Activated CD8-positive, alpha-beta memory T cell treated with anti-CD3 and anti-CD28 coated beads for 48 hours (primary cell): ENCODE measurements at places on chromosomes 4 and X.
A peak's percentile ranks its signal among the peaks of the same experiment; 100 is the strongest.

DNA sequence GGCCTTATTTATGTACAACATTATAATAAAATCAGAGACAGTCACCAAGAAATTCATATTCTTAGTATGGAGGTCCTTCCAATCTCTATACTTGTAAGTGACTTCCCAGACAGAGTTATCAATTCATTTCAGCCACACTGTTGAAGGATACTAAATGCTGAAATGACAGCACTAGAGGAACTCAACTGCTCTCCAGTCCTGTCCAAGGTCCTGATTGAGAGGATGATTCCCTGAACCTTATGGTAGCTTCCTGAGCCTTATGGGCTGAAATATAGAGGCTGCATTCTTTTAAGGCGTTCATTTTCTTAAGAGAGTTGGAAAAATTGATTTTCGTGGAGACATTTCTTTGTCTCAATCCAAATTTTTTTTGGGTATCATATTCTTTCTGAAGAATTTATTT lies 205.9 kb downstream of the TLL1 start:
- DNase-seq, result no peak

- no peak for DNase-seq
These were observed 3.7 kb upstream of the OSTC start for GRCh38 chr4:108646706-108647105.

GRCh38 chr4:170227928-170228327 lies 138.2 kb upstream of the AADAT start:
- no peak for DNase-seq

DNA sequence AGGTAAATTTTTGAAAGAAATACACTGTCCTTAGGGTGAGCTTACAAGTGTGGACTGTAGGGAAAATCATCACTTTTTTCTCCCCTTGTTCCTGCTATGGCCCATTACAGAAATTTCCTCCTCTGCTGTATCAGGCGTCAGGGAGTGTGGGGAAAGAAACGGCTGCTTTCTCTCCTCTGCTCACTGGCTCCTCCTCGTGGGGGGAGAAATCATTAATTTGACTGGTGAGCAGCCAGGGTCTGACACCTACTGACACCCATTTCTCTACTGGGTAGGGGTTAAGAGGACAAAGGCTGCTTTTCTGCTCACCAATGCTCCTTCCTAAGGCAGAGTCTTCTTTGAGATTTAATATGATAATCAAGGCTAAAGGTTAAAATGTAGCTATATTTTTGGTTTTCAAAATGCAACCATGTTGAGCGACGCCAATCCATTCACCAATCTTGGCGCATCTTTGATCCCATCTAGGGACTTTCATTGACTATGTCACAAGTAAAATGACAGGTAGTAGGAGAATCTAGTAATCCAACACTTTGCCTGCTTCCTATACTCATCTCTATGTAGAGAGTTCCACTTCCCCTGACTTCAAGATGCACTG lies 25.1 kb downstream of the SETD7 start:
- no peak for DNase-seq

- no peak for DNase-seq
These were observed 92.0 kb downstream of the PRKX start for GRCh38 chrX:3621414-3621813.

GRCh38 chr4:743463-744211 lies 38.0 kb downstream of the PCGF3 start:
- DNase-seq, result no peak

DNA sequence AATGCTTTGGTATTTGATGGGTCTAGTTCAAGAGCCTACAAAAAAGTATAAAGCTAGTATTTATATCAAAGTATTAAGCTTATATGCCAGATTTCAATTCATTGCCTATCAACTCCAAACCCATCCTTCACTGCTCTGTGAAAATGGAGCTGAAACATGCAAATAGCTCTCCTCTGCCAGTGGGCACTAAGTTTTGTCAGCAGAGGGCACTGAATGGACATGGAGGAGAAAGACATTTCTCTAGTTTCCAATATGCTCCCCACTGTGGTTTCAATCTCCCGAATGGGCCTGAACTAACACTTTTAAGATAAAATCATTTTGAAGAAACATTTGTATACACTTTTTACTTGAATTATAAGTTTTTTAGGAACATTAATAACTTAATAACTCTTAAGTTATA lies 12.4 kb downstream of the PPID start:
- no peak for DNase-seq

DNA sequence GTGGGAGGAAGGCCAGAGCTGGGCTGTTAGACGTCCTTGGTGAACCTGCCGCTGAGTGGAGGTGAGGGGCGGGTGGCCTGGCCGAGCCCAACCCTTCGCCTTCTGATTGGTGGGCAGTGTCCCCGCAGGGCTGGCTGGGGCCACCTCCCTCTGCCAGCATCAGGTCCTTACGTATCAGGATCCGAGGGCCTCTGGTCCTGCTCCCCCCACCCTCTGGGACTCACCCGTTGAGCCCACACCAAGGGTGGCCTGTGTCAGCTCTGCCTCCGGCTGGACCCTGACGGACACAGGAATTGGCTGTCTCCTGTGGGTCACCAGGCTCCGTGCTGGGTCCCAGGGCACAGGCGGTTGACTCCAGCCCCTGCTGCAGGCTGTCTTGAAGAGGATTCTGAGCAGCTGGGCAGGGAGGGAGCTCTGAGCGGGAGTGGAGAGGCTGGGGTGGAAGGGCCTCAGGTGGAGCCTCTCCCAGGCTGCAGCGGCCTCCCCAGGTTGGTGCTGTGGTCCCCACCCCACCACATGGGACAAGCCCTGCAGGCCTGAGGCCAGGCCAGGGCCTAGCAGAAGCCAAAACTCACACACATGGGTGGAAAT lies 58.4 kb upstream of the NKX1-1 start:
- no peak for DNase-seq

DNA sequence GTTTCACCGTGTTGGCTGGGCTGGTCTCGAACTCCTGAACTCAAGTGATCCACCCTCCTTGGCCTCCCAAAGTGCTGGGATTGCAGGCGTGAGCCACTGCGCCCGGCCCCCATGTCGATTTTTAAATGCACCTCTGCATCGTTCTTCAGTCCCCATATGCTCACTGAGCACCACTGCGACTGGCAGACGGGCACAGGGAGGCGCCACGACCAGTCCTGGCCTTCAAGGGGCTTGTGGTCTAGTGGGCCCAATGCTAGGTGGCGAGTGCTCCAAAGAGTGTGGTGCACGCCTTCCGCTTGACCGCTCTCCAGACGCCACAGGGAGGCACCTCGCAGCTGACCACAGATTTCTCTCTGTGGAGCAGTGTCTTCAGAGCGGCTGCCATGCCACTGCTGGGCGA lies 11.7 kb upstream of the MSANTD1 start:
- DNase-seq, result no peak

GRCh38 chrX:57232658-57233360 lies 53.7 kb upstream of the FAAH2 start:
- DNase-seq, result no peak

DNA sequence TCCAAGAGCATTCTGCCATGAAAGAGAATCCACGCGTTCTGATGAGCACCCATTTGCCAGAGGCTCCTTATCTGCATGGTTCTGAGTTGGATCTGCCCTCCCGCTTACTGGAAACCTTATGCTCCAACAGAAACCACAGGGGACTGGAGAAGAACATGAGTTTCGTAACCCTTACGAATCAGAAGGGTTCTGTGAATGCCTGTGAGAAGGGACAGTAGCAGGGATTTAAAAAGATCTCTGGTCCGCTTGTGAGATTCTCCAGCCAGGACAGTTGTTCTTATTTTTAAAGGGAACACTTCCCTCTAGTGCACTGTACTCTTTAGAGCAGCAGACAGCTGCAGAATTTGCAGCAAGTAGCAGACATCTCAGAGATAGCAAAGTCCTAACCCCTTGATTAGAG lies 22.5 kb upstream of the CENPU start:
- no peak for DNase-seq

- peak; percentile 21 for DNase-seq
These were observed at the start of the genes DHRSX and ZBED1 for GRCh38 chrX:2500803-2501558. Gene DHRSX (minus strand): TSS chrX:2500976. CDS start chrX:2500925, 51 bp downstream. Gene ZBED1 (minus strand): TSS chrX:2500976. CDS start chrX:2490719, 10,257 bp downstream.

DNA sequence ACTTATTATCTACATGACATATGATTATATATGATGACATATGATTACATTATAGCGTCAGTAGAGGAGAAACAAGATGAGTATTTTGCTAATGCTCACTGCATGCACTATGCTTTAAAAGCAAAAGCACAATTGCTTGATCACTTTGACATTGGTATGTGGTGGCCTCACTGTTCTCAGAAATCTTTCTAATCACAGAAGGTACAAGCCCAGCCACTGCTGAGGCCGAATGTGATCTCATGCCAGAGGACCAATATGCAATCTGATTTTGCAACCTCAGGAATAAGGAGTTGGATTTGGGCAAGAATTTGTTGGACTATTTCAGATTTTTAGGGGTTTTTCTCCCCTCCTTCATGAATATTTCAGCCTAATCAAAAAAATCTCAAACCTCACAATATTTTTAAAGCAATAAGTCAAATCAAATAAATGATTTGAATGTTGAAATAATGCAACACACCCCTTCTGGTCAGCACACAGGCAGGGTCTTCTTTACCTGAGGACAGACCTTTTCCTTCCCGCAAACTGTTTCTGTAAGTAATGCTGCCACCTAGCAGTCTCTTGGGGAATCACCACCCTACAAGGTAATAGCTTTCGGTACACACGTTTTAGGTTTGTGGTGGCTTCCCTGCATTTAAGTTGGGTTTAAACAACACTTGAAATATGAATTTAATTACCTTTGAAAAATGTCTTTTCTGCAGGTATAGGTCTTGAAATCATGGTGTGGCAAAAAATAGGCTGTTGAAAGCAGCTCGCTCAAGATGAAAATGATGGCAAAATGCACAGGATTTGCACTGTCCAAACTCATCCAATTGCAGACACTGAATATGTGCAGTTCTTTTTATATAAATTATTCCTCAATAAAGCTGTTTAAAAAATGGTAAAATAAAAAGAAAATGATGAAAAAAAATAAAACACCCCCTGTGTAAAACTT lies 4.8 kb upstream of the CXCL13 start:
- DNase-seq, result no peak

- no peak for DNase-seq
These were observed 283.2 kb downstream of the DCHS2 start for GRCh38 chr4:154208424-154208823.

GRCh38 chr4:120316416-120316815 lies 249.8 kb upstream of the MAD2L1 start:
- no peak for DNase-seq

- no peak for DNase-seq
These were observed 110.4 kb downstream of the NHS start for GRCh38 chrX:17485391-17485790.

DNA sequence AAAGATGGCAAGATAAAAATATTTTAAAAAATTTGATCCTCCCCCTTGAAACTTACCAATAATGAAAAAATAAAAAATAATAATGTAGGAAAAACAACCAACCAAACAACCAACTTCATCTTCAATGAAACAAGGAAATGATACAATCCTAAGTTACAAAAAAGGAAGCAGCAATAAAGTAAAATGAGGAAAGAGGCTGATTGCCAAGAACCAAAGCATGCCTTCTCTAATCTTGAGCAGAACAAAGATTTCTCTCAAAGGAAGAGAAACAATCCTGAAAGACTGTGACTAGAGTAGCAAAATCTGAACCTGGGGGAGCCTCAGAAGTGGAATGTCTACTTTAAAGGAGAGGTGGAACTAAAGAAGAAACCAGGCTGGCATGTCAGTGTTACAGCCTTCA lies 10.9 kb upstream of the WDFY3 start:
- no peak for DNase-seq

DNA sequence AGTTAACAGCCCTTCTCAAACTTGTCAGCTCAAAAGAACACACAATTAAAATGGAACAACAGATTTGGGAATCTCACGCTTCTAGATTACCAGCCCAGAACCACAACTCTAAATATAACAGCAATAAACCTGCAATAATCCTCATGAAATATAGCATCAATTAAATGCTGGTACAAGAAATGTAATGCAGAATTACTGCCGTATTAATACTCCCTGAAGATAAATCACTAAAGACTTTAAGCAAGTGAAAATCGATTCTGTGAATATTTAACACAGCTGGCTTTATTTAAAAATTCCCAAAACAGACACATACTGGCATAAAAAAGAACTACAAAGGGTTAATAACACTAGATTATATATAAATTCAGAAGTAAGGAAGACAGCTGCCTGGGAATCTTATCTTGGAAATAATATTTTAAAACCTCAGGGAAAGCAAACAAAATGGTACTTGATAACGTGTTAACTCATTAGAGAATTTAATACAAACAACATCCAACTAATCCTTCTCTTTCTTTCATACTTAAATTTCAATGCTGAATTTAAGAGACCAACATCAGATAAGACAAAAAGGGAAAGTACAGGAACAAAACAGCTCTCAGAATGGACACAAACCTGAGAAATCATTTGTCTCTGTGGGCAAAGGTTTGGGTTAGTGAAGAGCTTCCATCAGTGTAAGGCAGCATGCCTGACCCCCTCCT lies 34.7 kb downstream of the APBB2 start:
- DNase-seq, result no peak

DNA sequence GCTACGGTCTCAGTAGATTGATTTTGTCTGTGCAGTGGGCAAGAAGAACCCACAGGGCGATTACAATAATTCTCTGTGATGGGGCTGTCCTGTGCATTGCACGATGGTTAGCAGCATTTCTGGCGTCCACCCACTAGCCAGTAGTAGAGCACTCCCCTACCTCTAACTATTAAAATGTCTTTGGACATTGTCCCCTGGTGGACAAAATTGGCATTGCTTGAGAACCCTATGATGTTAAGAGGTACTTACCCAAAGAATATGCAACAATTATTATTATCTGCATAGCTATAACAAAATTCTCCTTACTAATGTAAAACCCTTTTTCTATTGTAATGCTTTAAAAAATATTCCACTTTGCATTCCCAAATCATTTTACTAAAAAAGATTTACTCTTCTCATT lies 109.5 kb upstream of the VCX3A start:
- DNase-seq, result no peak

- no peak for DNase-seq
These were observed 28.4 kb upstream of the C4orf50 start for GRCh38 chr4:6046526-6047129.

- DNase-seq, result no peak
These were observed 50.2 kb downstream of the SMAD1 start for GRCh38 chr4:145531859-145532258.

- DNase-seq, result no peak
These were observed 6.2 kb downstream of the CCKAR start for GRCh38 chr4:26484032-26484515.

- peak; percentile 50 for DNase-seq
These were observed at the start of gene TAPT1 for GRCh38 chr4:16225863-16226815. Gene TAPT1 (minus strand): TSS chr4:16226471. CDS start chr4:16226457, 14 bp downstream.

DNA sequence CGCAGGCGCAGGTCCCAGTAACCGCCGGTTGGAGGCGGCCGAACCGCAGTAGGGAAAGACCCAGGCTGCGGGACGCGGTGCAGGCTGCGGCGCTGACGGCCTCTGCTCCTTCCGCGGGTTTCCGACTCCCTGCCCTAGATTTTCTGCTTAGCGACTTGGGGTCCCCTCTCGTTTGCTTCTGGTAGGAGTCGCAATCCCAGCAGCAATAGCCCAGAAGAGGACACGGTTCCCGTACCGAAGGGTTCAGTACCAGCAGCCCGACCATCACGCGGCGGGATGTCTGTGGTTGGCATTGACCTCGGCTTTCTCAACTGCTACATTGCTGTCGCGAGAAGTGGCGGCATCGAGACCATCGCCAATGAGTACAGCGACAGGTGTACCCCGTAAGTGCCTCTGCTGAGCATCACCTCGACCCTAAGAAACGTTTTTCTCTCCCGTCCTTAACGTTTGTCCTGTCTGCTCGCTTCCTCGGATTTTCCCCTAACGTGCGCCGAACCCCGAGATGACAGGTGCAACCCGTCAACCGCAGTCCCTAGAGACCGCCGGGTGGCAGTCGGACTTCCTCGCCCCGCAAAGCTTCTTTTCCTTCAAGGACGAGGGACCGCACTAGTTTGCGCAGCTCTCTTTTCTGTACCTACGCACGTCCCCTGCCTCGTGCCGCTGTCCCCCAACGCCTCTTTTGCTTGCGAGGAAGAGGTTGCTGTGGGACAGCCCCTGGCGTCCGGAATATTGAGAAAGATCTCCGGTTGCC lies at the start of gene HSPA4L:
HSPA4L (plus strand) TSS at position 48 of the 751 bp plus-strand sequence; CDS start at position 277, 229 bp downstream.
- peak; percentile 19 for DNase-seq
